ENCODE measurements at places on chromosomes 11 and 22.

DNA sequence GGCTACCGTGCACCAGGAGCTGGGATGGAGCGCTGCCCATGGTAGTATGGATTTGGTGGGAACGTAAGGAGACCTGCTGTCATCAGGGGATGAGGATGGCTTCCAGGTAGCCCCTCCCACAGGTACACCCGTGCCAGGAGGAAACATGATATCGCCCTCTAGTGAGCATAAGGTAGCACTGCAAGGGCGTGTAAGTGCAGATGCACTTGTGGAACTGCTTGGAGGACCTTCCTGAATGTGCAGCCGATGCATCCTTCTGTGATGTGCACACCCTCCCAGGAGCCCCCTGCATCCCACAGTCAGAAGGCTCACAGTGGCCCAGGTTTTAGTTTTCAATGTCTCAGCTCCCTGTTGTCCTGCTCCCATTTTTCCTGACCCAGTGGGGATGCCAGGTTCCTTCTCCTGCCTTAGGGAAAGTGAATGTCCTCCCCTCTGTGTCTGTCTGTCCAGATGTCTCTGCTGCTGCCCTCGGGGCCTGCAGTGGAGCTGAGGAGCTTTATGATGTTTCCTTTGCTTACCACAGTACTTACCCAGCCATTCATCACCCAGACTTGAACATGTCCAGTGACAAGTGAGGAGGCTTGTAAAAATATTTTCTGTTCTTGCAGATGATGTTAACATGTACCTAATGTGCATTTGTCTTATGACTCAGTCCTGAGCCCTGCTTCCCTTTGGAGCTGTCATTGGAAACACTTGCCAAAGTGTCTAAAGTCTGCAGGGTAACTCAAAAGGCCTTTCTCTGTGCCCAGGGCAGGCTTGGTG lies 49.2 kb downstream of the DBX1 start:
- H3K4me3 ChIP-seq = no peak overlapping the region
- H3K4me1 ChIP-seq = peaks cover 32% of the 10 kb centered on the region
- DNase-seq = peak; percentile 92
- no peaks in the 10 kb centered on the region for H3K27me3 ChIP-seq
- peak overlapping the region; percentile 89 for H3K27ac ChIP-seq
- peaks cover 15% of the 10 kb centered on the region for H3K36me3 ChIP-seq

- no peak overlapping the region for H3K27ac ChIP-seq
- H3K4me1 ChIP-seq = no peaks in the 10 kb centered on the region
- no peaks in the 10 kb centered on the region for H3K27me3 ChIP-seq
- H3K36me3 ChIP-seq = no peaks in the 10 kb centered on the region
- DNase-seq = no peak
- no peak overlapping the region for H3K4me3 ChIP-seq
Measured at GRCh38 chr11:5847711-5848110, 6.0 kb upstream of the OR52E6 start.

DNA sequence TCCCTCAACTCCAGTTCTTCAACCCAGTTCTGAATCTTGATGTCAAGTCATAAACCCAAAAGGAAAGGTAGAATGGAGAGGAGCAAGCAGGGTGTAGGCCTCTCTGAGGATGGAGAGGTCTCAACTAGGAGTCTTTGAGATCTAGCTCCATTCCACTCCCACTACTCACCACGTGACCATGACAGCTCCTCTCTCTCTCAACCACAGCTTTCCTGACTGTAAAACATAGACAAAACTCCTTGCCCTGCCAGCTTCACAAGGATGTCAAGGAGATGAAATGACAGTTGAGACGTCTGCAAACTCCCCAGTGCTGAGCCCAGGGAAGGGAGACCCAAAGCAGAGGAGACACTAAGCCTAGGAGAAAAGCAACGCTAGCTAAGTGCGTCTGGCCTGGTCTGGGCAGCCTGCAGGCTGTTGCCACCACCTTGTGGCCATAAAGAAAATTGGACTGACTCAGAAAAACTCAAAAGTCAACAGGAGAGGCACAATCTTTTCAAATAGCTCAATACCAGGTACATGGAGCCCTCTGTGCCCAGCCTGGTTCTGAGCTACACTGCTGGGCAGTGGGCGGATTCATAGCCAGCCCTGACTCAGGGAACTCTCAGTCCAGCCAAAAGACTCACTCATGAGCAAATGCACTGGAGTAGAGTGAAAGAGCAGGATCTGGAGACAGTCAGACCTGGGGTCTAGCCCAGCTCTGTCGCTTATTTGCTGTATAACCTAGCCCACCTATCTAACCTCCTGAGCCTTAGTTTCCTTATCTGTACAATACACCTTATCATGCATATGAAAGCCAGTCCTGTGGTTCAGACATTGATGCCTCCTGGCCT lies 3.4 kb downstream of the CLPB start:
- peaks cover 9% of the 10 kb centered on the region for H3K4me1 ChIP-seq
- H3K27ac ChIP-seq = no peak overlapping the region
- peak overlapping the region; percentile 38 for H3K4me3 ChIP-seq
- no peaks in the 10 kb centered on the region for H3K27me3 ChIP-seq
- peak; percentile 66 for DNase-seq

DNA sequence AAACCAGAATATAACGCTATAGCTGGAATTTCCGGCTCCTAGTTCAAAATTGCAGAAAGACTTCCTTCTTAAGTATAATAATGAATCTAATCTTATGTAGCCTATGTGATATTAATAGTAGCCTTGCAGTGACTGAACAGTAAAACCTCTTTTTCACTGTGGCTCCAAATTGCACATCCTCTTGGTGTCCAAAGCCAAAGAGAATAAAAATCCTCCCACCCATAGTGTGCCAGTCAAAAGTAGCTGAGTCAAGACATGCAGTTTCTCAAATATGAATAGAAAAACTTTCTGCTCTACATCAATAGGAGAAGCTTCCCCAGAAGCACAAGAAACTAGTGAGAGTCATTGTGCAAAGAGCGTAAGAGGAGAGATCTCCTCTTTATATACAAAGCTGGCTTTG lies 76.0 kb upstream of the PICALM start:
- no peaks in the 10 kb centered on the region for H3K27me3 ChIP-seq
- H3K36me3 ChIP-seq = no peaks in the 10 kb centered on the region
- H3K27ac ChIP-seq = peak overlapping the region; percentile 97
- H3K4me1 ChIP-seq = peaks cover 7% of the 10 kb centered on the region
- DNase-seq = no peak

GRCh38 chr22:31891366-31892079 lies 52.8 kb upstream of the YWHAH start:
- DNase-seq = peak; percentile 29
- H3K27ac ChIP-seq = no peak overlapping the region
- no peaks in the 10 kb centered on the region for H3K27me3 ChIP-seq
- H3K4me1 ChIP-seq = peaks cover 2% of the 10 kb centered on the region
- peaks cover 37% of the 10 kb centered on the region for H3K36me3 ChIP-seq
- no peak overlapping the region for H3K4me3 ChIP-seq

- peaks cover 17% of the 10 kb centered on the region for H3K4me1 ChIP-seq
- H3K4me3 ChIP-seq = peak overlapping the region; percentile 67
- H3K27me3 ChIP-seq = peaks cover 85% of the 10 kb centered on the region
- DNase-seq = no peak
- no peak overlapping the region for H3K27ac ChIP-seq
- H3K36me3 ChIP-seq = no peaks in the 10 kb centered on the region
Measured at GRCh38 chr22:43110927-43111623, 525 bp downstream of the BIK start.

- H3K4me3 ChIP-seq = no peak overlapping the region
- H3K4me1 ChIP-seq = peaks cover 34% of the 10 kb centered on the region
- H3K27ac ChIP-seq = no peak overlapping the region
- DNase-seq = no peak
- no peaks in the 10 kb centered on the region for H3K27me3 ChIP-seq
Measured at GRCh38 chr11:122744357-122744756, 88.8 kb downstream of the UBASH3B start.

DNA sequence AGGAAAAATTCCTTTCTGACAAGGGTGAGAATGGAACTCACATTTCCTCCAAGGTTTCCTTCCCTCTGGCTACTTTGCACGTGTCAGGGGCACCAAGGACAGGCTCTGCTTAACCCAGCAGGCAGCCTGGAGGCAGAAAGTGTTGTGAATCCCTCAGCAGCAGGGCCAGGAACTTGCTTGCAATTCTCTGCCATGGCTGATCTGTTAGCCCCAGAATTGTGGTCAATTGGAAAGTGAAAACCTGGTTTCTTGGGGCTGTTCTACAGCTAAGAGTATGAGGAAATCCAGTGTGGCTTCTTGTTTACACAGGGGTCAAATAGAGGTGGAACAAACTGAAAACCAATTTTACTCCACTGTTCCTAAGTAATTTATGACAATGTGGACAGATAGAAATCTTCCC lies 38.3 kb upstream of the CEP295 start:
- no peak overlapping the region for H3K4me3 ChIP-seq
- H3K4me1 ChIP-seq = peaks cover 4% of the 10 kb centered on the region
- no peaks in the 10 kb centered on the region for H3K36me3 ChIP-seq
- no peak overlapping the region for H3K27ac ChIP-seq
- H3K27me3 ChIP-seq = peaks cover 24% of the 10 kb centered on the region

DNA sequence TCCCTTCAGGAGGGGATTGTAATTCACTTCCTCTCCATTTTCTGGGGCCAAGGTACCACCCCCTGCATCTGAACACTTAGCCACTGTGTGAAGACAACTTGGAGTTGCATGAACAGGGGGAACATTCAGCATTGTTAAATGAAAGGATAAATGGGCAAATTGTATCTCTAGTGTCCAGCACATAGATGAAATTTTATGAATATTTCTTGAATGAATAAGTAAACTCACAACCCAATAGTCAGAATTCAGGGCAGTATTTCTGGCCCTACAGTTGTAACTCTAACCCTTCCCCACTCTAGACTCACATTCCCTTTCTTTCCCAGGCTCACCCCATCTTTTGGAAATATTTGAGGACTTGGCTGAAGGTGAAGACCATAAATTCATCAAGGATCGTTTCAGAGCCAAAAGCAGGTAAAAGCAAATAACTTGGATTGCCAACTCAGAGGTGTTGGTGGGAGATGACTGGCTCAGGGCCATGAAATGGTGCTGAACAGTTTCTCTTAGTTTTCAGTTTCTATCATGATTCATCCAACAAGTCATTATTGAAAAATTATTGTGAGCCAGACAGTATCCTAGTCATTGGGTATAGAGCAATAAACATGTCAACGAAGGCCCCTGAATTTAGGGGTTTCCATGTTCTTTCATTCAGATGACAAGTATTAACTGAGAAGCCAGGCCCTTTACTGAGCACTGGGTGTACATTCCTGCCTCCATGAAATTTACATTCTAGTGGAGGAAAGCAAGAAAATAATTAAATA lies 33.3 kb upstream of the ZC3H12C start:
- H3K4me1 ChIP-seq = no peaks in the 10 kb centered on the region
- H3K27ac ChIP-seq = no peak overlapping the region
- DNase-seq = no peak
- no peak overlapping the region for H3K4me3 ChIP-seq

GRCh38 chr11:25961539-25961938 lies 370.4 kb upstream of the ANO3 start:
- no peak for DNase-seq
- no peak overlapping the region for H3K4me3 ChIP-seq
- H3K27me3 ChIP-seq = no peaks in the 10 kb centered on the region
- H3K27ac ChIP-seq = no peak overlapping the region

GRCh38 chr11:103085758-103086365 lies 6.1 kb downstream of the DCUN1D5 start:
- no peak overlapping the region for H3K4me3 ChIP-seq
- peaks cover 41% of the 10 kb centered on the region for H3K36me3 ChIP-seq
- no peak for DNase-seq
- peaks cover 2% of the 10 kb centered on the region for H3K4me1 ChIP-seq

DNA sequence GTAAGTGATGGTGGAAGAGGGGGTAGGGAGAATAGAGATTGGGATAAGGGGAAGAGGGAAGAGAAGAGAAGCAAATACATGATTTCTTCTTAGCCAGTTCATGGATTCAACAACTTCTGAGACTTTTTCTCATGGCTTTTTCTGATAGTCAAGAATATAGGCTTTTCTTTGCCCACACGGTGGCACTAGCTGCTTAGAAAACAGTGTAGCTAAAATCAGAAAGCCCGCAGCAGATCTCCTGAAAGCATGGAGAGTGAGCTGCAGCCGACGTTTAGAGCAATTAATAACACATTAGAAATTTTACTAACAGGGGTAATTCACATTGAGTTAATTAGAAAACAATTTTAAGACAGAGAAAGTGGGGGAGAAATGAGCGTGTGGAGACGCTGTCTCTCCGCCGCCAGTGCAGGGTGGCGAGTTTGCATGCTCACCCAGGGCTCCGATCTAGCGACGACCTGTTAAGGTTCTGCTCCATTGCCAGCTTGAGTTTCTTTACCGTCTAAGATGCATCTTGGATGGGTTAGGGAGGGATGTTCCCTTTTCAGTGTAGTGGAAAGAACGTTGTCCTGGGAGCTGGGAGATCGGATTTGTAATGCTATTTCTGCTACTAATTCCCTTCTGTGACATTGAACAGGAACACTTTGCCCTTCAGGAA lies 3.3 kb upstream of the RAG1 start:
- H3K27me3 ChIP-seq = peaks cover 37% of the 10 kb centered on the region
- H3K4me3 ChIP-seq = peak overlapping the region; percentile 69
- H3K27ac ChIP-seq = no peak overlapping the region
- H3K36me3 ChIP-seq = no peaks in the 10 kb centered on the region
